ENCODE measurements at places on chromosomes 5 and 9. TPM values are rescaled to one million over a fixed set of nuclear protein-coding genes. Genes with fewer than 3 reads are reported as not detected.

SH3TC2 gene
- total RNA-seq, result 0.24 TPM

PDE4D gene
- total RNA-seq, result 7.0 TPM

RASEF gene
- not detected for total RNA-seq

LARP1 gene
- total RNA-seq, result 96.1 TPM

UQCRQ gene
- total RNA-seq, result 161 TPM

FST gene
- total RNA-seq, result 10.0 TPM

HAND1 gene
- not detected for total RNA-seq

CTSV gene
- not detected for total RNA-seq

ARL14EPL gene
- total RNA-seq, result not detected

SPAAR gene
- 2.5 TPM for total RNA-seq

CBY3 gene
- total RNA-seq, result not detected

PHF24 gene
- 0.06 TPM for total RNA-seq

PCA3 gene
- not detected for total RNA-seq

UGT3A1 gene
- total RNA-seq, result not detected

TUSC1 gene
- total RNA-seq, result 8.0 TPM

ZNF454 gene
- 2.0 TPM for total RNA-seq

LRRC14B gene
- not detected for total RNA-seq

KCNMB1 gene
- total RNA-seq, result not detected

WNT8A gene
- not detected for total RNA-seq

ZNF169 gene
- total RNA-seq, result 5.5 TPM

ACTBL2 gene
- total RNA-seq, result not detected

PCDHGB3 gene
- total RNA-seq, result 3.2 TPM

SH2D3C gene
- 2.5 TPM for total RNA-seq

CAPSL gene
- total RNA-seq, result not detected

CDH12 gene
- total RNA-seq, result not detected

EIF4EBP3 gene
- 15.3 TPM for total RNA-seq

GEMIN5 gene
- 12.2 TPM for total RNA-seq

SPATA31C1 gene
- total RNA-seq, result not detected

RIC1 gene
- 15.7 TPM for total RNA-seq

All from cardiac ventricle fibroblast (primary cell).